ENCODE measurements at places on chromosomes 11 and 22.
A peak's percentile ranks its signal among the peaks of the same experiment; 100 is the strongest.

GRCh38 chr11:40269865-40270264, 1189.6 kb downstream of the LRRC4C start:
- no peak for DNase-seq

DNA sequence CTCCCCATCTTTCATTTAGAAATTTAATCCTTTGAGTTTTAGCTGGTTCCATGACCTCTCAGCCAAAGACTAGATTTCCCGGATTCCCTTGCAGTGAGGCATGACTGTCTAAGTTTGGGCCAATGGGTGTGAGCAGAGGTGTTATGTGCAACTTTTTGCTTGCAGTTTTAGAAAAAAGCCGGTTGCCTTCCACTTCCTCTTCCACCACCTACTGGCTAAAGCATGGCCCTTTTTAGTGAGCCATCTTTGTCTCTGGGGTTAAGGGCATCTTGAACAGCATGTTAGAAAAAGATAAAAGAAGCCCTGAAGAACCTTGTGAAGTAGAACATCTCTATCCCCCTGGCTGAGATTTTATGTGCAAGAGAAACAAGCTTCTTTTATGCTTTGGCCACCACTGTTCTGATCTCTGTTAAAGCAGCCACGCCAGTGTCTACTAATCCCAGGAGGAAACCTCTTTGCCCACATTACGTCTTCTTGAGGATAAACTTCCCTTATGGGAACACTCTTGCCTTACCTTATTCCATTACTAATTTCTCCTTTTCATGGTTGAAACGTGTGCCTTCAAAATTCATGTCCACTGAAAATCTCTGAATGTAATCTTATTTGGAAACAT, 279.9 kb downstream of the TENM4 start:
- DNase-seq, result no peak

GRCh38 chr11:10528121-10528520, 12.9 kb downstream of the RNF141 start:
- no peak for DNase-seq

DNA sequence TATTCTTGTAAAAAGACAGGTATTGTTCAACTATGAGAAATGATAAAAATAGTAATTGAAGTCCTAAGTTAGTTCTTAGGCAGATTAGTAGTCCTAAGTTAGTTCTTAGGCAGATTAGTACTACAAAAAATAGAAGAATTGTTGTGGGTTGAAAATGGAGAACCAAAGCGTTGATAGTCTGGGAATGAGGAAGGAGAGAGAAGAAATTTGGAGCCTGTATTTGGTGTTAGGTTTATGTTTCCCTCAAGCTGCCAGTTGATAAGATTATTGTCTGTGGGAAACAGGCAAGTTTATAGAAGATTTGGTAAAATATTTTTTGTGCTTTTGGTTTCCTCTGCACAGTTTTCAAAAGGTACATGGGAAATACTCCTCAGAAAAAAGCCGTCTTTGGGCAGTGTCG, 3.6 kb downstream of the BCO2 start:
- no peak for DNase-seq

- no peak for DNase-seq
Observed at GRCh38 chr22:39574779-39575551, 4.4 kb downstream of the CACNA1I start.

DNA sequence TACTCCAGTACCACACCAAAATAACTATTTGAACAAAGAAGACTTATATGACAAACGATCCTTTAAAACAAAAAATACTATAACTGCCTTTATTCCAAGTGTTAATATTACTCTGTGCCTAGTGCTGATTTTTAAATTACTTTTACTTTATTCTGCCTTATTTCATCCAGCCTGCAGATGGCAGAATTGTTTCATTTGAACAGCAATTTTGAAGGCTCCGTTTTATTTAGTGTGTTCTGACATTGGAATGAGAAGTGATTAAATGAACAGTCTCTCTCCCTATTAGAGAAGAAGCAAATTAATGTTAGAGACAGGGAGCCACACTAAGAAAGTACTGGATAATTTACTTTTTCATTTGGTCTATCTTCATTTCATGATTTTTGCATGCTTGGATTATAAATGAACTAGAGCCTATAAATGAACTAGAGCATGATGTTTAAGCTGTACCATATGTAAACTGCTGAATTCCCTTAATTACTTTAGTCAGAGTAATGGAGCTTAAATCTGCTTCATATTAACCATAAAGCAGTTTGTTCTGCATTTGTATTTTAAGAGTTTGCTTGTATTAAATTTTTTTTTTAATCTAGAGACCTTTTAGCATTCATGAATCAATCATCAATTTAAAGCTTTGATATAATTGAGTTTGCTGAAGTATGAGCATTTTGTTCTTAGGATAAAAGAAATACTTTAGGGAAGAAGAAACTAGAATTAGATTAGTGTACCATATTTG, 9.8 kb downstream of the PDHX start:
- peak; percentile 45 for DNase-seq

- DNase-seq, result no peak
Observed at GRCh38 chr11:86246293-86246675, 1.7 kb downstream of the EED start.

DNA sequence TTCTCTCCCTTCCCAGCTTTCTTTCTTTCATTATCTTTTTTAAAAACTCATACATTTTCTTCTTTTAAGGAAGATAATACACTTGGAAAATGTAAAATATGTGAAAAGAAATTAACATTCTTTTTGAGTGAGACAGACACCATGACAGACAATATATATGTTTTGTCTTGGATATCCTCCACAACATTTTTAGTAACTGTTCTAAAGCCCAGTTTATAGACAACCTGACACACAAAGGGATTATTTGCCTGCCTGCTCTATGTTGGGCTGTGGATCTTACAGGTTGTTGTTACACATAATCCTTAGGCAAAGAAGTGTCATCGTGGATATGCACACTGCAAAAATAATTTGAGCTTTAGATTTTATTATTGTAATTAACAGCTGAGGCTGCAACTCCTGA, 301.4 kb upstream of the PDGFD start:
- DNase-seq, result no peak

GRCh38 chr11:13094930-13095687, 86.0 kb downstream of the RASSF10 start:
- DNase-seq, result no peak

DNA sequence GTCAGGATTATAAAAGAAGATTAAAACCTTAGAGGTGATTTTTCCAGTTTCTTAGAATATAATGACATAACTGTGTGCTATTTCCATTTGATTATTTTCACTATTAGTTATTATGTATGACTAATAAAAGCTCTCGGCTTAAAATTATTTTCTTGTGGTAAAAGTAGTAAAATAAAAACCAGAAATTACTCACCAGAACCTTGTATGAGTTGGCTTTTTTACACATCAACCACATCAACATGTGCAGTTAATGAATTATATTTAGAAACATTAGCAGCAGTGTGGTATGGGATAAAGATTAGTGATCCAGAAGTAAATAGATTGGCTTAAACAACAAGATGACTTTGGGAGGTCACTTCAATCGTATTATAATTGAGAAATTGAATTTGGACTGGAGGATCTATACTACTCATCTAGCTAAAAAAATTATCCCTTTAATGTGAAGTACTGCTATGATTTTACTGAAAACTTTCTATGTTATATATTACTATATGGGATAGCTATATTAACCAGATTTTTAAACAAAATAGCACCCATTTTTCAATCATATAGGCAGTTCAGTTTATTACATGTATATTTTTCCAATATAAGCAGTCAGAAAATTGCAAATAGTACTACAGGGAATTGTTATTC, 2.8 kb upstream of the BCO2 start:
- DNase-seq, result no peak

GRCh38 chr11:6481924-6482275, 599 bp downstream of the TIMM10B start:
- no peak for DNase-seq

- no peak for DNase-seq
Observed at GRCh38 chr22:35209203-35209602, 48.1 kb upstream of the HMGXB4 start.

DNA sequence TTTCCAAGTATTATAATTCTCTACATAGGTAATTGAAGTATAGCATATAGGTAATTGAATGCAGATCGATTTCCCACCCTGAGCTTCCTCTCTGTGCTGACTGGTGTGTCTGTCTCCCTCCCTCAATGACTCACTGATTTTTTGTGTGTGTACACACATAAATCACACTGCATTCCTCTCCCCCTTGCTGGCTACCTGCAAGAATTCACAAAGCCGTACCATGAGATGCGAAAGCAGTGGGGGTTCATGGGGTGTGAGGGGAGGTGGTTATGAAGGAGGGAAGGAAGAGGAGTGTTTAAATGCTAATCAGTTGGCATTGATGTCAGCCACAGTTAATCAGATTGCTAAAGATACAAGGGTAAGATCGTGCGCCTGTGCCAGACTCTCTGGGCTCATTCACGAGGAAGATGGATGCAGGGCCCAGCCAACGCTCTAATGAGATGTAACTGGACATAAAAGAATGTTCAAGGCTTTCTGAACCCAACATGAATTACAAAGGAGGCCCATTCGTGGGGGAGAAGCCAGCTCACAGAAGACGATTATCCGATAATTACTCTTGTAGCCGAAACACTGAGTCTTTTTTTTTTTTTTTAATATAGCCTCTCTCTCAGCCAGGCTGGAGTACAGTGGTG, 107.4 kb downstream of the SEZ6L start:
- DNase-seq, result no peak

DNA sequence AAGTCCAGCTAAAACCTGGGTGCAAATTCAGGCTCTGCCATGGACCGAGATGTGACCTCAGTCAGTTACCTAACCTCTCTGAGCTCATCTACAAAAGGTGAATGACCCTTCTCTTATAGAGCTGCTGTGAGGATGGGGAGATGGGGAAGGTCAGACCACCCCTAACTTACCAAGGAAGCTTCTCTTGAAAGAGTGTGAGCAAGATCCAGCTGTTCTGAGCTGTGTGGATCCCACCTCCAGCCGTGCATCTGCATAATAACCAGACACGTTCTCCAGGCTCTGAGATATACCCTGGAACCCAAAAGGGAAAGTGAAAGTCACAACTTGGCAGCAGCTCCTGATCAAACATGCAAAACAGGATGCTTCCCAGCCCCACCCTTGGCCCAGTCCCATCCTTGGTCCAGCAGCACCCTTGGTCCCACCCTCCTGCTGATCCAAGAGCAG, at the start of gene APOL3:
Gene APOL3 (minus strand): TSS at position 257 of the 444 bp plus-strand sequence. CDS start 11,700 bp downstream, outside the sequence.
- DNase-seq, result peak; percentile 63

DNA sequence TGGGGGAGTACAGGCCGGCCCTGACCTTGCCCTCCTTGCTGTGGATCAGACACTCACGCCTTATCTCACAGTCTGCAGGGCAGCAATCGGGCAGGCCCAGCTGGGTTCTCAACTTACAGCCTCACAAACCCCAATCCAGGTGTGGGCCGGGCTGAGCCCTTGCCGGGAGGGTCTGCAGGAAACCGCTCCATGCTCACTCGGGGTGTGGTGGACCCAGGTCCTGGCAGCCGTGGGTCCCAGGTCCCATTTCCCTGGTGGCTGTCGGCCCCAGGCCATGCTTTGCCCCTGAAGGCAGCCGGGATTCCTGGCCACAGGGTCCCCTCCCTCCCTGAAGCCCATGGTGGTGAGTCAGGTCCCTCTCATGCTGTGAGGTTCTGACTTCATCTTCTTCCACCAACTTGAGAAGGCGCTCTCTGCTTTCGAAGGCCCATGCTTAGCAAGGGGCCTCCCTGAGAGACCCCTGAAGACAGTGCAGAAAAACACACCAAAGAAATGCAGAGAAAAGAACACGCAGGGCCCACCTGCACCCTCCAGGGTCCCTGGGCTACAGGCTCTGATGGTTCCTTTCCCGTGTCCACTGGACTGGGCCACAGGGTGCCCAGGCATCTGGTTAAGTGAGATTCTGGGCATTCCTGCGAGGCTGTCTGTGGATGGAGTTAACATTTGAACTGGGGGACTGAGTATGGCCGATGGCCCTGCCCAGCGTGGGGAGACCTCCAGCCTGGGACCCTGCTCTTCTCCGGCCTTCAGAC, 588.2 kb downstream of the BRD1 start:
- no peak for DNase-seq

DNA sequence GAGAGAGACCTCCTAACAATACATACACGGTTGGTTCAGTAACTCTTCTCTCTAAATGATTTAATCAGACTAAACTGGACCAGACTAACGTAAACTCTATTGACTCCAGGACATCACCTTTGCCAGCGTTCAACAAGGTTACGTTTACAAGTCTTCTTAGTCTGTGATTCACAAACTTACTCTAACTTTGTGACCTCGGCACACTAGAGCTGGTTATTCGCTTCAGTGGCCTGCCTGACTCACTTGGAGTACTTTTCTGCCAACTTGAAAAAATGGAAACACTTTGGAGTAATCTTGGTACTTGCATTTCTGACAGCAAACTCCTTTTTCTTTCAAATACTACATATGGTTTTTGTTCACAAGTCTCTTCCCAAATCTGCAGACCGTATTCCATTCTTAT, 26.2 kb downstream of the MTMR2 start:
- DNase-seq, result no peak

GRCh38 chr11:96161307-96162089, 181.5 kb downstream of the MAML2 start:
- no peak for DNase-seq

GRCh38 chr22:27585141-27585540, 216.4 kb downstream of the MN1 start:
- no peak for DNase-seq

GRCh38 chr11:1548221-1549070, 23.6 kb downstream of the DUSP8 start:
- no peak for DNase-seq

DNA sequence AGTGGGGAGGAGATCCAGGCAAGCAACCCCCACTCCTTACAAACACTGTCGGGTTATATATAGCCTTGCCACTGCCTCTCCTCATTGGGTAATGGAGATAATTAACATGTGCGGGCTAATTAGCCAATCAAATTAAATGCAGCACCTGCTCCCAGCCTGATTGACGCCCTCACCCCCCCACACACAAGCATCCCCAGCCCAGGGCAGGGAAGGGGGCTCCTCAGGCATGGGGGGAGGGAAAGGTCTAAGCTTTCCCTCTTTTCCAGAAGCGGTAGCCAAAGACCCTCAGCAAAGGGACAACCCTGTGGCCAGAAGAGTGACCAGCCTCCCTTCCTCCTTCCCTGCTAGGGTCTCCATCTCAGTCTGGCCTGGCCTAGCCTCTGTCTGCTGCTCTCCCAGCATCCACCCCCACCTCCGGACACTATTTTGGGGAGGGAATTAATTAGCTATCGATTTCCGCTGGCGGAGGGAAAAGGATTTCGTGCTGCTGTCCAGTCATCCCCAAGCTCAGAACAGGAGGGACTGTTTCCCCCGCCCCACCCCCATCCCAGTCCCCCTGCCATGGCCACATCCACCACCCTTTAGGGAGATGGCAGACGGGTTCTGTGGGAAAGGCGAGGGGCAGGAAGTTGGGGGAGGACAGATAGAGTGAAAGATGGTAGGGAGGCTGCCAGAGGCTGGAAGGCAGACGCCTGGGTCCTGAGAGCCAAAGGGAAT, 7.1 kb downstream of the NRXN2 start:
- no peak for DNase-seq

GRCh38 chr11:34394771-34395300, 37.0 kb upstream of the ABTB2 start:
- no peak for DNase-seq

- no peak for DNase-seq
Observed at GRCh38 chr11:115613986-115614632, 109.9 kb upstream of the CADM1 start.
